LoVo (cell line): ENCODE measurements at places on chromosomes 11 and 22.

DNA sequence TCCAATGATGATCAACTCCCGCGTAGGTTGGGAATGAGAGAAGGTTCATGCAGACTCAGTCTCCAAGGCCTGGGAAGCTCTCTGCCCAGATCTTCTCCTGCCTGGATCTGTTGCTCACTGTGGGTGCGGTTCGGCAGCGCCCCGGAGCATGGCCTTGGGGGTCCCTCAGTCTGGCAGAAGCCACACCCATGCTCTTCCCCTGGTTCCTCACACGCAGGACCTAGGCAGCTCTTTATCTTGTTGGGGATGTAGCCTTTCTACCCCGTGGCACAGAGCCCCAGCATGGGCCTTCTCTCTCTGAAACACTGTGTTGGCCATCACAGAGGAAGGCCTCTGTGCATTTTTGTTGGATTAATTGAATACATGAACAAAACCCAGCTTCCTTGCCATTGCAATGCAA lies 1461.6 kb downstream of the BRD1 start:
- DNase-seq: no peak

GRCh38 chr11:101914738-101915426 lies at the start of gene CEP126:
Gene CEP126, plus strand, starts transcription at chr11:101915010. Its CDS starts 275 bp downstream, at chr11:101915285.
- DNase-seq: peak; percentile 91

- no peak for DNase-seq
These were observed 95.9 kb downstream of the FBXO7 start for GRCh38 chr22:32570501-32570900.

DNA sequence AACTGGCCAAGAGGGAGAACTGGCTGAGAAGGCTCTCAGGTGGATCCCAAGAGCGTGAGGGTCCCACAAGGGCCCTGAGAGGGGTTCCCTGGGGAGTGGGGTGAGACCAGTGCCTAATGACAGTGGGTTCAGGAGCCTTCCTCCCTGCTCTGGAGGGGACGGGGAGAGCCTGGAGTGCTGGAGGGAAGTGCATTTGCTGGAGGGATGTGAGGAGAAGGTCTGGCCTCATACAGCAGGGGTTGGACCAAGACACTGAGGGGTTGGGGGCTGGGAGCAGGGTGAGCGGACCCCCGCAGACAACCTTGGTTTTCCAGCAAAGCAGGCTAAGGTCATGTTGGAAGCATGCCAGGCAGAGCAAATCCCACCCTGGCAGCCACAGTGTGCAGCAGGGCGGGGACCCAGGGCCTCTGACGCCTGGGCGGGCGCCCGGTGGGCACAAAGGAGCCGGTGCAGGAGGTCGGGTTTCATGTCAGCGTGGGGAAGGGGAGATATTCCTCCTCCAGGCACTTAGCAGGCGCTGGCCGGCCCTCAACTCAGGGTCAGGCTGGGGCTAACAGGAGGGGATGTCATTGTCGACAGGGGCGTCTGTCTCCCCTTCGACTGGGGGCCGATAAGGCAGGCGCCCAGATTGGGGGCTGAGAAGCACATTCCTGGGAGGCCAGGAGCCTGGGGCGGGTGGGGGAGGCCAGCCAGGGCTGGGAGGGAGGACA lies 3.1 kb upstream of the DERL3 start:
- DNase-seq: no peak

DNA sequence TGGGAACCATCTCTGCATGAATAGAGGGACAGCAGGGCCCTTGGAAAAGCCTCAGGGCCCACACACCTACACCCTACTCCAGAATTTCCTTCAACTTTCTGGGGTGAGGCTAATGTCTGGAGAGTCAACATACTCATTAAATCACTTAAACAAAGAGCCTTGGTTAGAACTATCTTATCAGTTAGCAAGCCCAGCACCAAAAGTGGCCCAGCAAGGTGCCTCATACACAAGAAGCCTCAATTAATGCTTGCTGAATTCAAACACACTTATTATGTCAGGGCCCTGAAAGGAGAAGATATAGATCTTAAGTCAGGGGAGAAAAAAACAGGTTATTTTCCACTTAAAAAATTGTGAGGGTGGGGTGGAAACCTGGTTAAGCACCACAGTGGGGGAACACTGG lies 61.4 kb downstream of the C11orf58 start:
- no peak for DNase-seq
